ENCODE measurements at places on chromosomes 2 and 18.

DNA sequence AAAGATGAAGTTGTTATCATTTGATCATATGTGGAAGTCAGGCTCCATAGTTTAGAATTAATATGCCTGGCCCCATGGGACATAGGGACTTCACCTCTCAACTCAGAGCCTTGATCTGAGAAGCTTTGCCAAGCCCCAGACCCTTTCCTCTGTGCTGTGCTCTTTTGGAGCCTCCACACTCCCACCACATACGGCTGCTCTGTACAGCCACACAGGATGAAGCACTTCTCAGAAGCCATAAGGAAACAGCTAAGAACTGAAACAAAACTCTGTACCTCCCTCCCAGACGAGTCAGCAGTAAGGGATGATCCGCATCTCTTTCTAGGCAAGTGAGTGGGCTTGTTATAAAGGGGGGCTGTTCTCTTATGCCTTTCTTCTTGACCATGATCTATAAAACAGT lies 66.5 kb downstream of the CAB39 start:
- no peak for DNase-seq

DNA sequence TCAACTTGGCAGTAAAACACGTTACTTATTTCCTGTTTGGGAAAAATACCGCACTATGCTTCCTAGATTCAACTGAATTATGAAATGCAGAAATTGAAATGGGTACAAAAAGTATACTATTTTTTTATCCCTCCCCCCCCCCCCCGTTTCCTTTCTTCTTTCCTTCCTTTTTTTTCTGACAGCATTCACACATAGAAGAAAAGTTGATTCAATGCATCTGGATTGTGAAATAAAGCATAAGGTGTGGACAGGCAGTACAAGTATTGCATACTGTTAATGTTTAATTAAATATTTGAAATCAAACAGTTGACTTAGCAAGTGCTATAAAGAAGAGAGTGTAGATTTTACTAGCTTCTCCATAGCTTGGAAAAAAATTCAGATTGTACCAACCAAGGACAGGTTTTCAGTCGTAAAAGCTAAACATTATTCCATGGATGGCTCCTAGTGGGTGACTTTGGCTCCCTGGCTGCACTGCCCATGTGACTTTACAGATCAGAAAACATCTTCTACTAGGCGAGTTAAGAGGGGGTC lies 21.6 kb upstream of the AGFG1 start:
- DNase-seq, result no peak

- DNase-seq, result no peak
Observed at GRCh38 chr18:70235478-70235877, 30.0 kb upstream of the RTTN start.

DNA sequence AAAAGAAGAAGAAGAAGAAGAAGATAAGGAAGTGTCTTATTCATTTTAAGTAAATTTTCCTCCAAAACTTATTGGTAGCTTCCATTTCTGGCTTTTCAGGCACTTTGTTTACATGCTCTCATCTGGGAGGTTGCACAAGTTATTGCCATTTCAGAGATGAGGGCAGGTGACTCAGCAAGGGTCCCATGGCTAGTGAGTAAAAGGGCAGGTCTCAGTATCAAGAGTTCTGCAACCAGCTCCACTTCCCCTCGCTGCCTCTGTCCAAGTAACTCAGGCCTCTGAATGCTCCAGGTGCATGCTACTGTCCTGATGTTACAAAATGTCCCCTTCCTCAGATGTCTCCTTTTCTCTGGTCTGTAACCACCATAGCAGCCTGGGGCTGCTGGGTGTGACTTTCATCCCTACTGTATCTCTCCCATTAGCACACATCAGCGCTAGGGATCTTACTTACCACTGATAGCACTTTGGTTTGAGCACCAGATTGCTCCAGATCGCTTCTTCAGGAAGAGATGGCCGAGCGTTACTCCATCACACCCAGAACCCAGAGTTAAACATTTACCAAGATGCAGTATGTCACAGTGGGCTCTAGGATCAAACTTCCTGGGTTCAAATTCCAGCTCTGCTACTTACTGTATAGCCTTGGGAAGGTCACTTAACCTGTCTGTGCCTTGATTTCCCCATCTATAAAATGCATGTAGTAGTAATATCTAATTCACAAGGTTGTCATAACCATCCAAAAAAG lies 57.4 kb upstream of the LAPTM4A start:
- DNase-seq, result peak; percentile 88

DNA sequence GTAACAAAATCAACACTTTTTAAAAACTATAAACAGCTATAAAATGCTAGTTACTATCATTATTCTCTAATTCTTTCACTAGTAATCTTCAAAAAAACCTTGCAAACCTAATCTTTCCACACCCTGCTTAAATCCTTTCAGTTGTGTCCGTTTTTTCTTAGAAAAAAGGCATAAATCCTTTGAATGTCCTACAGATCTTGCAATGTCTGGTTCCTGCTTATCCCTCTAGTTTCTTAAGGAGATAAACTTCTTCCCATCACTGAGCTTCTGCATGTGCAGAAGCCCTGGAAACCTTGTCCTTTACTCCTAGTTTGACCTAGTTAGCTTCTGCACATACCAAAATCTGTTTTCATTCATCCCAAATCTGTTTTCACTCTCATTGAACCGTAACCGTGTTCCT lies 1.3 kb upstream of the PNO1 start:
- DNase-seq, result no peak

GRCh38 chr2:212863185-212863588 lies 288.2 kb downstream of the IKZF2 start:
- DNase-seq, result peak; percentile 32

DNA sequence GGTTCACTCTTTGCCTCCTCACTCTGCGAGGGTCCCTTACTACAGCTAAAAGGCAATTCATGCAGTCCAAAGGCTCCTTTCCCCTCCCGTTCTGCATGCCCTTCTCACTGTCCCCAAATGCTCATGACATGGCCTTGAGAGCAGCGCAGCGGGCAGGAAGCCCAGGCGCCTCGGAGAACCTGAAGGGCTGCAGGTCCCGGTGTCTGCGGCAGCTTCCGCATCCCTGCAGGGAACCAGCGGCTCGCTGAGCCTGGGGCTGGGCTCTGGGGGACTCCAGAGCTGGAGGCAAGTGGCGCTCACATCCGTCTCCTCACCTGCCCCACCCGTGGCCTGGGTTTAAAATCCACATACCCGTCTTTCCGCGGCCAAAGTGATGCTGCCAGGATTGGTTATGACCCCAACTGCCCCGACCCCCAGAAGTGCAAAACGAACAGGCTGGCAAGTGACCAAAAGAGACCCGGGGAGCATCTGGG lies 462 bp upstream of the CIDEA start:
- DNase-seq, result no peak

DNA sequence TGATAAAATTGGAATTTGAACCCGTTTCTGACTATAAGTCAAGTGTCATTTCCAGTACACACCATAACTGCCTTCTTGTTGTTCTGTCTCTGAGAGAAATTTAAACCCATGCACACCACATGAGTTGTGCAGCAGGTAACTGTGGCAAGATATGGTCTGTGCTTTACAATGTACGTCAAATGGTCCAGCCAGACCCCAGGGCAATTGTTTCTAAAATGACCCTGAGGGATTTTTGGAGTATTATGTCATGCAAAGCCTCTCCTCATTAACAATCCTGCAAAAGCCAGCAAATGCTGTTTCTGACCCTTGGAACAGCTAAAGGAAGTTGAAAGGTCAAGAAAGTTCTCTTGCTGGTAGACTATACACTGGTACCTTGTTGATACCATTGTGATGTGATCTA lies 47.7 kb upstream of the WIPF1 start:
- no peak for DNase-seq

DNA sequence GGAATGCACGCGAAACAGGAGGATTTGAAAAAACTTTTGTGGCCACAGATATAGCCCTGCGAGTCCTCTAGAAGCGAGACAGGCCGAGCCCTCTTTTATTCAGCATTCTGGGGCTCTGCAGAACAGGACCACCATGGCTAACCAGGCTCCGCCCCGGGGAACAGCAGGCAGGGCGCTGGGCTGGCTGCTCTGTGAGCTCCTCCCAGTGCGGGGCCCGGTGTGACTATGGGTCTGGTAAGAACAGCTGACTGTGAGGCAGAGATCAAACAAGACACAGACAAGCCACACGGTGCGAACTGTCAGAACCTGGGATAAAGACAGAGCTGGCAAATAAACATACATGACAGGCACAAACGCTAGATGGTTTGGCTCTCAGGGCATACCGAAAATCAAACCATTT lies 15.5 kb downstream of the PXDN start:
- DNase-seq, result no peak

- DNase-seq, result peak; percentile 45
Observed at GRCh38 chr18:21599585-21600525, 649 bp downstream of the ESCO1 start.

DNA sequence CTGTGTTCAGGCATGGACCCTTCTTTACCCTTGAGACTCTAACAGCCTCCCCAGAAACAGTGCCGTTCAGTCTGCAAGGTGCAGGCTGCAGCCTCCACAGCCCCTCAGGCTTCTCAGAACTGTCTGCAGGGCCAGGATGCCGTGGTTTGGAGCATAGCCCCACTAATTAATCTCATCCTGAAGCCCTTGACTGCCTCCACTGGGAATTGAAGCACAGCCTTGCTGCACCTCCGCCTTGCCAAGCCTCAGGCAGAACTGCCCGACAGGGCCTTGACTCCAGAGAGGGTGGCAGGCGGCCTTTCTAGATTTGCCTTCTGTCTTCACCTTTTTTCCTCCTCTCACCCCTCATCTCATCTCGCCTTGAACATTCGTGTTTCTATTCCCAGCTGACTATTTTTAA lies 119.8 kb downstream of the NRP2 start:
- DNase-seq, result no peak

- no peak for DNase-seq
Observed at GRCh38 chr2:26086779-26087178, 52.9 kb downstream of the RAB10 start.

DNA sequence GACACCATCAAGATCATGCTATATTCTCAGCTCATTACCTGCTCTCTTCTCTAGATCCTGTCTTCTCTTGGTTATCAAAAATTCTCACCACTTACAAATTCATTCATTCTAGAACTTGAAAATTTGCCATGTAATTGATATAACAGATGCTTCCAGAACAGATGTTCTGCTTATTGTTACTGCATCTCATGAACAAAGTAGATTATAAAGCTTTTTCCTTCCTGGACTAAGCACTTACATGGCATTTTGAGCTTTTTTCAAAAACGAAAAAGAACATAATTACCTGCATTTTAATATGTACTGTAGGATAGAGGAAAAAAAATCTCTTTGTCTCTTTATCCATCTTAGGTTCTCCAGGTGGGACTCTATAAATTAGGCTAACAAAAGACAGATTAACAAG lies 79.6 kb upstream of the CREB1 start:
- no peak for DNase-seq

DNA sequence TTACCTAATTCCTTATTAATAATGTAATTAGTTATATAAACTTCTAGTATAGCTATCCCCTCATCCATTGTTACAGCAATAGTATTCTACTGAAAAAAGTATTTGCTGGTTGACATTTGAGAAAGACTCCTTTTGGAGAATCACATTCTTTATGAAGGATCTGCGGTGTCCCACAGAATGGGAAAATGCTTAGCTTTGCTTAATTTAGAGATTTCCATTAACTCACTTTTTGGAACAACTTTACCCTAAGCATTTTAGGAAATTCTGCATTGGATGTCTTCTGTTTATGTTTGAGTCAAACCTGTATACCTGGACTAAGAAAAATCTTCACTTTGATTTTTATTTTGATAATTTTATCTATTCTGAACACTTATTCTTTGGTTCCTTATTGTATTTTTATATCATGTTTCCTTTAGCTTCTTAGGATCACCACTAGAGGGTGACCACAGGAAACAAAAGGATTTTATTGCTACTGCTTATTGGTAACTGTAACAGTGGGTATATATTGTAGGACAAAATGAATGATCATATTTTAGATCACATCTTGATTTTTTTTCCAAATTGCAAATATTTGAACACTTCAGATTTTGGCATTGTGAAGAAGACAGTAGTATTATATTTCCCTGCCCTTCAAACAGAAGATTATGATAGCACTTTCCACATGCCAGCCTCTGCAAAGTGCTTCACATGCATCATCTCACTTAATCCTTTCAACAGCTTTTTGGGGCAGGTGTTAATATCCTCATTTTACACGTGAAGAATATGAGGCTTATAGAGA lies 79.6 kb downstream of the MIB1 start:
- DNase-seq, result no peak

All from PC-9 (cell line).